ENCODE measurements at places on chromosomes 2 and 18. TPM values are rescaled to one million over a fixed set of nuclear protein-coding genes. Genes with fewer than 3 reads are reported as not detected.

GRCh38 chr18:10783941-10784340 is 258.1 kb downstream of the NAPG start:
- no peak for DNase-seq

GRCh38 chr2:101790857-101791256 is 93.3 kb downstream of the MAP4K4 start:
- DNase-seq = no peak

The NT5C1B gene
- total RNA-seq = not detected

The DPP10 gene
- total RNA-seq = 1.9 TPM

- DNase-seq = no peak
These were observed 9.5 kb downstream of the KCNG2 start for GRCh38 chr18:79806976-79807841.

The AFF3 gene
- 23.2 TPM for total RNA-seq

DNA sequence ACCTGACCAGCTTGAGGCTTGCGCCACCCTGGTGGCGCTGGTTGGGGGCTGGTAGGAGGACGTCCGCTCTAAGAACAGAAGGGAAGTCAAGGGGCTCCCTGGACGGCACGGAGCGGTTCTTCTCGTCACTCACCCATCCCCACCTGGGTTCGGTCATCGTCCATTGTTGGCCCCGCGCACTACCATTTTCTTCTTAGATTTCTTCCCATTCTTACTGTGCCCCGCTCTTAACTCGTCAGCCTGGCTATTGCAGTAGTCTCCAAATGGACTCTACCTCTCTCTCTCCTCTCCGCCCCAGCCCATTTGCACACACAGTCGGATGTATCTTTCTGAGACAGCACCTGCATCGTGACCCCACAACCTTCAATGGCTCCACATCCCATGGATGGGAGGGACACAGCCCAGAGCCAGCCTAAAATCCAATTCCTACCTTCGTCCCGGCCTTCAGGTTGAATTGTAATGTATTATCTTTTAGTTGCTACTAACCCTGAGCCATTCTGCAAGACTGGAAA is 814 bp upstream of the RAB1A start:
- DNase-seq = no peak
